ENCODE measurements at places on chromosomes 11 and 22.

DNA sequence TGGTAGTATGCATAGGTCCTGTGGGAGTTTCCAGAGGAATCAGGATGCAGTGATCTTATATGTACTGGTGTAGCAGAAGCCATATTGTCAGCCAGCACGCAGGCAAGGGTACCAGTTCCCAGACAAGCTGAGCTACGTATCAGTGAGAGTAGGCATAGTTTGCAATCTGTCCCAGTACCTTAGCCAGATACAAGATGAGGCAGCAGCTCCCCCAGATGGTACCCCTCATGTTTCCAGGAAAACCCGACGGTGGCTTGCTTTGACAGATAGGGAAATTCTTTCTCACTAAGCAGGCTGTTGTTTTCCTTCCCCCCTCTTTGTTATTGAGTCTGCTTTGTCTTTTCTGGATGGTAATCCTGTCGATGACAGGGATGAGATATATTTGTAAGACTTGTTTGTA lies 109.7 kb upstream of the RRM1 start:
- H3K4me3 ChIP-seq: no peak overlapping the region
- peak overlapping the region; percentile 61 for H3K27ac ChIP-seq
- peaks cover 61% of the 10 kb centered on the region for H3K4me1 ChIP-seq

DNA sequence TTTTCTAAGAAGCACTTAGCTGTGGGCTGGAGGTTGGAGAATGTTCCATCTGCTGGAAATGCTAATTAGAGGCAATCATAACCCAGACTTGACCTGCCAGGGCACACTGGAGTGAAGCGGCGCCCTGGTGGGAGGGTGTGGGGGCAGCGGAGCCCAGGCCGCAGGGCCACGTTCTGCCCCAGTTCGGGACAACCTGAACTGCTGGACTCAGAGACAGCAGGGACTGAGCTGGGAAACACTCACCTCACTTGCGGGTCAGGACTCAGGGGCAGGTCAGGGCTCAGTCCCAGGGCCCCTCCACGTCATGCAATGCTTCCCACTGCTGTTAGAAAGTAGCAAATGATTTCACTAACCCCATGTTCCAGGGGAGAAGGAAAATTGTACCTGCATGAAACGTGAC lies 316.4 kb downstream of the NTM start:
- no peak overlapping the region for H3K27ac ChIP-seq
- H3K4me1 ChIP-seq: no peaks in the 10 kb centered on the region
- DNase-seq: no peak
- H3K36me3 ChIP-seq: no peaks in the 10 kb centered on the region
- no peaks in the 10 kb centered on the region for H3K27me3 ChIP-seq

GRCh38 chr22:48754611-48755058 lies 1073.0 kb downstream of the BRD1 start:
- no peak overlapping the region for H3K4me3 ChIP-seq
- no peak overlapping the region for H3K27ac ChIP-seq
- H3K4me1 ChIP-seq: no peaks in the 10 kb centered on the region
- H3K27me3 ChIP-seq: no peaks in the 10 kb centered on the region
- no peaks in the 10 kb centered on the region for H3K36me3 ChIP-seq

DNA sequence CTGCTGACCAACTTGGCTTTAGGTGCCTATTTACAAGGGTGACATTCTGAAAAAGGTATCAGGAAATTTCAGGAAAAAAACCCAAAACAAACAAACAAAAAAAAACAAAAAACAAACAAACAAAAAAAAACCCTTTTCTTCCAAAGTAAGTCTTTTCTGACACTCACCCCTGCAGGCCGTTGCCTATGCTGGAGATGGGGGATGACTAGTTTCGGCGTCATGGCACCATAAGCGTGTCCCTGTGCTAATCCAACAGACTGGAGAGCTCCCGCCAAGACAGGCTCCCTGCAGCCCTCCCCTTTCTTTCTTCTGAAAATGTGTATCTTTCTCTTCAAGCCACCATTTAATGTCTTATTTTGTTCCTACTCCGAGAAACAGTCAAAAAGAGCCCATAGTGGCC lies 13.7 kb downstream of the VSIG10L2 start:
- no peak for DNase-seq
- peaks cover 6% of the 10 kb centered on the region for H3K4me1 ChIP-seq
- H3K27ac ChIP-seq: no peak overlapping the region

DNA sequence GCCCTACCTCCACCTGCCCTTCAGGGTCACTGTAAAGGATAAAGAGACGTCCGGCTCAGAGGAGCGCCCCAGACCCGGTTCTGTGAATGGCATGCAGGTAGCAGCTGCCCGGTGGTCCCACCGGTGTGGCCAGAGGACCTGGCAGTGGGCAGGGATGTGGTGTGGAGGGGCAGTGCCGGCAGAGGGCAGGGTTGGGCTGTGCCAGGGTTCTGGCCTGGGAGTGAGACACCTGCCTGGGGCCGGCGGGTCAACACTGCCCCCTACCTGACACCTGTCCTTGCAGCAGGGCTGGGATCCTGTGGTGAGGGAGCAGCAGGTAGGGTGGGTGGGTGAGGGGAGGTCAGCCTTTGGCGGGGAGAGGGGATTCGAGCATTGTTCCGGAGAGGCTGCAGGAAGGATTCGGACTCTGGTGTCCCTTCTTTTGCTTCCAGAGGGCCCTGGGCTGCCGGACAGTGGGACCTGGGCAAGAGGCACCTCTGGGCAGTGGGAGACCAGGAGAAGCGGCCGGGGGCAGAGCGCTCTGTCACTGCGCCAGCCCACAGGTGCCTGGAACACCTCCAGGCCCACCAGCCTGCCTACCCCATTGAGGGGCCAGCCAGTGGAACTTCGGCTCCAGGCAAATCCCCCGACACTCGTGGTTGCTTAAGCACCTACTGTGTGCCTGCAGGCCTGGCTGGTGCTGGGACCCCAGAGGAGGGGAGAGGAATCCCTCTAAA lies 1.6 kb upstream of the PHLDA2 start:
- peaks cover 18% of the 10 kb centered on the region for H3K27me3 ChIP-seq
- DNase-seq: peak; percentile 83
- peaks cover 29% of the 10 kb centered on the region for H3K4me1 ChIP-seq
- H3K27ac ChIP-seq: peak overlapping the region; percentile 89

GRCh38 chr11:79371152-79371551 lies 69.7 kb downstream of the TENM4 start:
- no peak overlapping the region for H3K27ac ChIP-seq
- no peak overlapping the region for H3K4me3 ChIP-seq
- DNase-seq: no peak
- no peaks in the 10 kb centered on the region for H3K36me3 ChIP-seq
- H3K27me3 ChIP-seq: peaks cover 4% of the 10 kb centered on the region
- H3K4me1 ChIP-seq: no peaks in the 10 kb centered on the region

DNA sequence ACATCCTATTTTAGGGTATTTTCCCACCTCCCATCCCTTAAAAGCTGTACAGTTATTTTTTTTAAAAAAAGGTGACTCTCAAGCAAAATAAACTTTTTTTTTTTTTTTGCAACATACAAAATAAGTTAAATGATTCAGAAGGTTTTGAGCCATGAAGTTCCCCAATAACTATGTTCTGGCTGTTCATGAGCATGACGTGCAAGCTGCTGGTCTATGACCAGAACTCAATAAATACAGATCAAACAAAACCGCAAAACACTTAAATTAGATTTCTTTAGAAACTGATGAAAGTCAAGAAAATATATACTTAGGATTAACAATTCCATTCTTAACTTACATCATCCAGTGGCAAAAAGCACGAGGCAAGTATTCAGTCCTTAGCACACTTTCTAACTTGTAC lies 24.1 kb upstream of the CLNS1A start:
- H3K4me3 ChIP-seq: no peak overlapping the region
- no peaks in the 10 kb centered on the region for H3K4me1 ChIP-seq
- H3K27me3 ChIP-seq: no peaks in the 10 kb centered on the region
- H3K27ac ChIP-seq: no peak overlapping the region
- DNase-seq: no peak

- no peaks in the 10 kb centered on the region for H3K27me3 ChIP-seq
- H3K4me1 ChIP-seq: peaks cover 33% of the 10 kb centered on the region
- no peaks in the 10 kb centered on the region for H3K36me3 ChIP-seq
- H3K4me3 ChIP-seq: peak overlapping the region; percentile 39
- DNase-seq: peak; percentile 62
These were observed 25.4 kb downstream of the MMP20 start for GRCh38 chr11:102599642-102600261.

GRCh38 chr11:72493426-72494108 lies 59.2 kb upstream of the CLPB start:
- no peak for DNase-seq
- H3K27ac ChIP-seq: no peak overlapping the region
- H3K4me3 ChIP-seq: no peak overlapping the region
- H3K4me1 ChIP-seq: peaks cover 4% of the 10 kb centered on the region
- H3K27me3 ChIP-seq: peaks cover 21% of the 10 kb centered on the region
- no peaks in the 10 kb centered on the region for H3K36me3 ChIP-seq

DNA sequence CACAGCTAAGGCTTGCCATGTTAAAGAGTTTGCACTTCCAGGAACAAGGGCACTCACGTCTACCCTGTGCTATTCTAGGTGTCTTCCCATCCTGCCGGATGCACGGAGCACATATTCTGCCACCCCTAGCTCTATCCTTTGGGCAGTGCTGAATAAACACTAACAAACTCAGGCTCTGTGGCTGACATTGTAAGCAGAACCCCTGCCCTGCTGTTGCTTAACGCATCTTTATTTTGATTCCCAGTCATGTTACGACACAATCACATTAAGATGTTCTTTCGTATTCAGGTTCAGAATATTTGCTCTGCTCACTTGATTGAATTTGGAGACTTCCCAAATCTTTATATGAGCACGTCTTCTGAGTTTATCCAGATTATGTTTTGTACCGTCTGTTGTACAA lies 3.7 kb upstream of the HDHD5 start:
- no peak overlapping the region for H3K4me3 ChIP-seq
- no peak overlapping the region for H3K27ac ChIP-seq
- H3K4me1 ChIP-seq: peaks cover 11% of the 10 kb centered on the region

DNA sequence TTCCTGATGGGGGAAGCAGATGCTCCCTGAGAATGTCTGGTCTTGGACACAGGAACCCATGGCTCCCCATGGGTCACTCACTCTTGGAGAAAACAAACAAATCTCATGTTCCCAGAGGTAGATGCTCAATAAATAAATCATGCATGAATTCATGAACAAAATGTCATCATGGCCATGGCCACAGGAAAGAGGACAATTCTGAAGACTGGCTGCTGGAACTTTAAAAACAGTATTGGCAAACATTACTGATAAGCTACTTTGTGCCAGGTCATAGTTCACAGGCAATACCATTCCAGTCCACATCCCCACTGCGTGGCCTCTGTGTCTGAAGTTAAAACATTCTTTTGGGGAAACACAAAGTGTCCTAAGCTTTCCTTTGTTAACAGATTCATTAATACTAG lies 9.2 kb upstream of the SMIM35 start:
- H3K4me3 ChIP-seq: no peak overlapping the region
- H3K4me1 ChIP-seq: no peaks in the 10 kb centered on the region
- DNase-seq: no peak
- no peak overlapping the region for H3K27ac ChIP-seq
- no peaks in the 10 kb centered on the region for H3K36me3 ChIP-seq

GRCh38 chr11:47137476-47137875 lies 39.2 kb downstream of the ARFGAP2 start:
- H3K4me1 ChIP-seq: peaks cover 3% of the 10 kb centered on the region
- H3K27me3 ChIP-seq: no peaks in the 10 kb centered on the region
- no peak for DNase-seq
- H3K36me3 ChIP-seq: no peaks in the 10 kb centered on the region

DNA sequence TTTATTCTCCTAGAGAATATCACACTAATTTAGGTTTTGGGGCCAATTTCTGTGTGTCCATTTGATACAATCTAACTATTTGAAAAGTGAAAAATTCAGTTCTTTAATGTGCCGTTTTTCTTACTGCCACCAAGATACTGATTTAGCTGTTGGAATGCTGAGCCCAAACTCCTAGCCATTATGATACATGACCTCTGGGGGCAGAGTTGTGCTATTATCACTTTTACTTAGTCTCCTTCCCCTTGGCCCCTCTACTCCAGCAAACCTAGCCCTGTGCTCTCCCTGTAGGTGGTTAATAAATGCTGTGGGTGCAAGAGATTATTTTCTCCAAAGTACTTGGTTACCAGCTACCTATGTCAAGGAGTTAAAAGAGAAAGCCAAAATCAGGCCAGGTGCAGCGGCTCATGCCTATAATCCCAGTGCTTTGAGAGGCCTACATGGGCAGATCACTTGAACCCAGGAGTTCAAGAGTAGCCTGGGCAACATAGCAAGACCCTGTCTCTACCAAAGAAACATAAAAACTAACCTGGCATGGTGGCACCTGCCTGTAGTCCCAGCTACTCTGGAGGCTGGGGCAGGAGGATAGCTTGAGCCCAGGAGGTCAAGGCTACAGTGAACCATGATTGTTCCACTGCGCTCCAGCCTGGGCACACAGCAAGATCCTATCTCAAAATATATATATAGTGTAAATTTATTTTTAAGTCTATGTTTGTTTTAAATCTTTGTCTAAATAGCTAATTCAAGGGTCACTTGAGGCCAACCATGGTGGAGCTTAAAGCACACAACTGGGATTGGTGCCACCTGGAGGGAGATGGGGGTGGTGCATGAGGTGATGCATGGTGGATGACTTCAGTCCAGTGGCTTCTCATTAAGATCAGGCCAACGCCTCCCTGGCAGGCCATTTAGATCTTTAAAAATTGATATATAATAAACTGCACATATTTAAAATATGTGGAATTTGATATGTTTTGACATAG lies 193.2 kb upstream of the PLET1 start:
- peaks cover 5% of the 10 kb centered on the region for H3K4me1 ChIP-seq
- no peak overlapping the region for H3K4me3 ChIP-seq
- no peak overlapping the region for H3K27ac ChIP-seq

DNA sequence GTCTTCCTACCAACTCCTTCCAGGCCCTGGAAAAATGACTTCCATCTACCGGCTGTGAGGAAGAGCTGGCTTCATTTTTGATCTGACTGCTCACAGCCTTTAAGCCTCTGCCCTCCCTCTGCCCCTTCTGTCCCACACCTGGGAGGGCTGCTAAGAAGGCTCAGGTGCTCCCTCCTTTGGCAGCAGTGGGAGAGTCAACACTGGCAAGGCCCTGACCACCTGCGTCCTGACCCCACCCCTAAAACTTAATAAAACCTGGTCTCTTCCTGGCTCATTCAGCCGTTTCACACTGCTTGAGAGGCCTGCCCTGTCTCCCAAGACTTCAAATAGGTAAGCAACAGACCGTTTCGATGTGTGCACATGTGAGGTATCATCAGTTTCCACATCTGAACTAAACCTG lies 52.1 kb upstream of the NFRKB start:
- DNase-seq: no peak
- H3K4me3 ChIP-seq: no peak overlapping the region
- H3K4me1 ChIP-seq: peaks cover 12% of the 10 kb centered on the region
- H3K27me3 ChIP-seq: no peaks in the 10 kb centered on the region
- no peak overlapping the region for H3K27ac ChIP-seq

DNA sequence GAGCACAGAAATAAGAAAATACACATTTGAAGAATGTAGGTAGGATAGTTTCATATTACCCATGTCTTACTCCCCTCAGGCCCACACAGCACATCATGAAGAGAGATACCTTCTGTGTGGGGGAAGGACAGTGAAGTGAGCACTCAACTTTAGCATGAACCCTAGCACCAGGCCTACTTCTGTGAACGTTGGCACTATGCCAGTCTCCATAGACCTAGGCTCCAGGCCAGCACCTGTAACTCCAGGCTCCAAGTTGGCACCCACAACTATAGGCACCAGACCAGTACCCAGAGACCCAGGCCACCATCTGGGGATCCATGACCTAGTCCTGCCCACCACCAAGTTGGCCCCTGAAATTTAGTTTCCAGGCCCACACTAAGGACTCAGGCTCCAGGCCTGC lies 410.9 kb downstream of the INSC start:
- no peaks in the 10 kb centered on the region for H3K27me3 ChIP-seq
- no peak overlapping the region for H3K4me3 ChIP-seq
- H3K36me3 ChIP-seq: no peaks in the 10 kb centered on the region

Measured in activated CD4-positive, alpha-beta T cell treated with anti-CD3 and anti-CD28 coated beads, Interleukin-2, amount 10 ng/mL, durations not matched to agents 24 days and 14 days (primary cell).